CD4-positive, alpha-beta T cell treated with Interleukin-6 for 4 hours (primary cell): ENCODE measurements at places on chromosomes 11 and 22.

- no peak for DNase-seq
Observed at GRCh38 chr11:2994336-2994730, 2.2 kb upstream of the NAP1L4 start.

- no peak for DNase-seq
Observed at GRCh38 chr11:120710354-120711131, 199.0 kb downstream of the GRIK4 start.

DNA sequence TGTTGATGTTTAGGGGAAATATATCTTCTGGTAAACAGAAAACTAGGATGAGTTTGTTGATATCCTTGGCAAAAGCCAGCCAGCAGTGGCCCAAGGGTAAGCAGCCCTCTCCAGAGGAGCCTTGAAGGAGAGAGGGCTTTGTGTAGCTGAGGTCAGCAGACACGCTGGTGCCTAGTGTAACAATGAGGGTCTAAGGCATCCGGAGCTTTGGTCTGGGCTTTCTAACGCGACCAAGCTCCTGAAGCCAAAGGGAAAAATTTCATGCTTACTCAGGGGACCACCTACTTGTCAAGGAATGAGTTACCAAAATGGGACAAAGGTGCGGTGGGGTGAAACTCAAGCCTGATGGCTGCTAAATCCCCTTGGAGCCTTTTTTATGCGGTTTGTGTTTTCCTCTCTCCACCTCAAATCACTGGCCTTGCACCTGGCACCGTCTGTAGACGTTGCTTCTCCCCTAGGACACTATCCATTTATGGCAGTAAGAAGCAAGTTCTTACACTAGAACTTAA lies 134.9 kb downstream of the DBX1 start:
- DNase-seq: no peak

- DNase-seq: no peak
Observed at GRCh38 chr22:26241361-26241760, 72.1 kb downstream of the SEZ6L start.

GRCh38 chr11:72685560-72686480 lies 11.6 kb upstream of the PDE2A start:
- DNase-seq: no peak

- DNase-seq: no peak
Observed at GRCh38 chr11:11308249-11308648, 44.8 kb downstream of the CSNK2A3 start.

- no peak for DNase-seq
Observed at GRCh38 chr11:112292188-112292587, 31.5 kb upstream of the PLET1 start.

DNA sequence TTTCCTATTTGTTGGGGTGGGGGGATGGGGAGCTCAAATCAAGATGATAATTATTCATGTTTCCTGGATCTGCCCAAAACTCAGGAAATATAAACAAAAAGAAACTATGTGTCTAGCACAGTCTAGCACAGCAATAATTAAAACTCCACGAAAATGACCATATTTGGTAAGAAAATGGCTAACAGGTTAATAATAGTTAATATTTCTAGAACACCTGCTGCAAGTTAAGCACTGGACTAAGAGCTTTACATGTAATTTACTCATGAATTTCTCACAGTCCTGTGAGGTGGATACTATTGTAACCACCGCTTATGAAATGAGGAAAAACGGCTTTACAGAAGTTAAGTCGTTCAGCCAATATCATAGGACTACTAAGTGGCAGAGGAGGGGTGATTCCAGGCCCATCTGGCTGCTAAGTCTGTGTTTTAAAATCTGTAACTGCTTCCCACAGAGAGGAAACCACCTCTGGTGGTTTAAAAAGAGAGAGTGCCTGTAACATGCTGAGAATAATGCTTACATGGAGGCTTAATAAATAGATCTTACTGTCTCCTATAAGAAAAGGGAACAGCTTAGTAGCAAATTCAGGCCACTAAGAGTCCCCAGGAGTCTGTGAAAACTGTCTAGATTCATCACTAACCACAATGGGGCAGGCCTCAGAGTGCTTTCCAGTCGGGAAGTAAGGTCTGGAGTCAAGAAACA lies 11.0 kb upstream of the AMOTL1 start:
- no peak for DNase-seq

- DNase-seq: no peak
Observed at GRCh38 chr22:49753961-49754695, 73.5 kb downstream of the BRD1 start.

GRCh38 chr11:837990-838307 lies 4.4 kb downstream of the POLR2L start:
- no peak for DNase-seq

- DNase-seq: no peak
Observed at GRCh38 chr11:110079726-110080125, 13.5 kb upstream of the ZC3H12C start.

- DNase-seq: no peak
Observed at GRCh38 chr11:17411418-17411817, 23.0 kb upstream of the KCNJ11 start.

DNA sequence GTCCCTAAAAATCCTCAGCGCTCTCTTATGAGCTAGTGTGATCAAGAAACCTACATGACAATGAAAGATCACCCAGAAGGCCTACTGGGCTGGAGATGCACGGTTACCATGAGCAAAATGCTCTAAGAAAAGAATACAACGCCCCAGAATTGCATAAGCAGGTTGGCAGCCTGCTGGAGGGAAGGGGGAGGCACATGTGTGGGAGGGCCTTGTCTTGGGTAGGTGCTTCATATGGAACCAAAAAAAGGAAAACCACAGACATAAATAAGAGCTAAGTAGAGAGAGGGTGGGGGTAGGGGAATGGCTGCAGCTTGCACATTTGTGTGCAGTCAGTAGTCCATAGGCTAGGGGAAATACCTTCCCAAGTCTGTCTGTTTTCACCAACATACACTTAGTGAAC lies 2.8 kb downstream of the SIAE start:
- DNase-seq: peak; percentile 65

DNA sequence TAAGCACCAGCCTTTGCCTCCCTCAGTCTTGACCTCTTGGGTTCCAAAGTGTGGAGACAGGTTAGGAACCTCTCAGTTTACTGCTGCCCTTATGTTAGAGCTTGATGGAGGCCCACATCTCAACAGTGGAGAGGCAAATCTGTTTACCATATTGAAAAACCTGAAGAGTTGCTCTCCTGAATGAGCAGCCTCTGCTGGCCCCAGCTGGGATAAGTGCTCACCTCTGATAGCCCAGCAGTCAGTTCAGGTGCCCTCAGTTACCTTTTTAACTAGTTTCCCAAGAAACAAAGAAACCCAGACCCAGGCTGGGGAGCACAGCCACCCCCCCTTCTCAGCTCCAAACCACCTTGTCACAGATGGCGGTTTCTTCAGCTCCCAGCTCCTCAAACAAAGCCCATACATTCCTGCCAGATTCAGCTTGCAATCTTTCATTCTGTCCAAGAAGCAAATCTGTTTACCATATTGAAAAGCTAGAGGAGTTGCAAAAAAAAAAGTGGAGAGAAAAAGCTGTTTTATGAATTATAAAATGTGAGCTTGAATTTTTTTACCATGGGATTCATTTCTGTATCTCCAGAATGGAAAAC lies 57.2 kb downstream of the PPFIBP2 start:
- no peak for DNase-seq

GRCh38 chr11:107962181-107962580 lies 33.9 kb downstream of the RAB39A start:
- DNase-seq: no peak

DNA sequence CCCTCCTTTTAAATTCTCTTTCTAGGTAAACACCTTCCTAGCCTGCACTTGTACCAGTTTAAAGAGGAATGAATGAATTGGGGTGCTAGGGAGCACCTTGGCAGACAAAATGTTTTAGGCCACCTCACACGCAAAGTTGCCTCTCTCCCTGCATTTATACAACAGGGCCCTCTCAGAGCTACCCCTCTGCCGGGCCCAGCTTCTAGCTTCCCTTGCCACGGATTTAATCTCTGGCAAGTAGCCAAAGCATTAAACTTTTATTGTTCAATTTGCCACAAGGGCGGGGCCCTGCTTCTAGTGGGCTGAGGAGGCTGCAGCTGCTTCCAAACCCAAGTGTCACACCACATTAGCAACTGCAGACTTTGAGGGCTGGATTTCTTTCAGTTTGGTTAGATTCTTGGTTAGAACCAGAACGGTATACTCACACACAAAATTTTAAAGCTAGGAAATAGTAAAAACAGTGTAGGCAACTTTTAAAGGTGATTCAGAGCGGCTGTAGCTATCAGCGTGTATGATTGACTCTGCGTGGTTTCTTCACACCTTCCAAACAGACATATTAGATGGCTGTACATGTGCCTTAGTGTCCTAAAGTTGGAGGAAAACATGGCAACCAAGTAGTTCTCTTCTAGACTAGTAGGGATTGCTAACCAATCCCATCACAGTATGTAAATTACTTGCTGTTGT lies 6.5 kb downstream of the KREMEN1 start:
- DNase-seq: no peak

- no peak for DNase-seq
Observed at GRCh38 chr11:32334822-32335221, 100.5 kb downstream of the WT1 start.

DNA sequence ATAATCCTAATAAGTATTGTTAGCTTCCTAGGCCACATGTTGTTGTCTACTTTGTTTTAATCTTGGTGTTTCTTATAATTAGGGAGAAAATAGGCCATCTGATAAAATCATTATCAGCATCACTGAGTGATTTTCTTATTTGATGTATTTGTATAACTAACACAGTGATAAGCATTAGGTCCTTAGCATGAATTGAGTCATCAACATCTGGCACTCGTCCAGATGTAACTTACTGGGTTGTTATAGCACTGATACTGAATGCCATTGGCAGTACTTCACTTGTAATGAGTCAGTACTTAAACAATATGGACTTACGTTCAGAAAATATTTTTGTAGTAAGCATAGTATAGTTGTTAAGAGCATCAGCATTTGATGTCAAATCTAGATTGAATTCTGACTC lies 16.2 kb downstream of the API5 start:
- no peak for DNase-seq

DNA sequence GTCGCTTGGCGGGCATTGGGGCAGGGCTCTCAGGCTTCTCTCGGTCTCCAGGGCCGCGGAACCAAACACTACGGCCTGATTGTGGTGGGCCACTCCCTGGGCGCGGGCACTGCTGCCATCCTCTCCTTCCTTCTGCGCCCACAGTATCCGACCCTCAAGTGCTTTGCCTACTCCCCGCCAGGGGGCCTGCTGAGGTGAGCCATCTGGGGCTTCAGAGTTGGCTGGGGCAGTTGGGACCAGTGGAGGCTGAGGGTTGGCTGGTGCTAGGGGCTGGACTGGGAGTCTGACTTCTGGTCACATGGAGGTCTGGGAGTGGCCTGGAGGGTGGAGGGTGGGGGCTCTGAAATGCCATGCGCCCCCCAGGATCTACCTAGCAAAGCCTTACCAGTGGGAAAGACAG lies 15.3 kb upstream of the MYRF start:
- no peak for DNase-seq

DNA sequence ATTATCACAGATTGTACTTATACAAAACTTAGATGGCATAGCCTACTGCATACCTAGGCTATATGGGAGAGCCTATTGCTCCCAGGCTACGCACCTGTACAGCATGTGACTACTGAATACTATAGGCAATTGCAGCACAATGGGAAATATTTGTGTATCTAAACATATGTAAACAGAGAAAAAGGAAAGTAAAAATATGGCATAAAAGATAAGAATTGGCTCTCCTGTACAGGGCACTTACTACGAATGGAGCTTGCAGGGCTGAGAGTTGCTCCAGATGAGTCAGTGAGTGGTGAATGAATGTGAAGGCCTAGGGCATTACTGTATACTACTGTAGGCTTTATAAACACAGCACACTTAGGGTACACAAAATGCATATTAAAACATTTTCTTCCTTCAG lies 13.2 kb downstream of the APOL6 start:
- DNase-seq: peak; percentile 23

GRCh38 chr11:73464347-73464746 lies 88.1 kb downstream of the RELT start:
- no peak for DNase-seq

GRCh38 chr22:43144949-43145348 lies 1.8 kb upstream of the MCAT start:
- DNase-seq: no peak

- no peak for DNase-seq
Observed at GRCh38 chr22:49685116-49685515, 142.6 kb downstream of the BRD1 start.

DNA sequence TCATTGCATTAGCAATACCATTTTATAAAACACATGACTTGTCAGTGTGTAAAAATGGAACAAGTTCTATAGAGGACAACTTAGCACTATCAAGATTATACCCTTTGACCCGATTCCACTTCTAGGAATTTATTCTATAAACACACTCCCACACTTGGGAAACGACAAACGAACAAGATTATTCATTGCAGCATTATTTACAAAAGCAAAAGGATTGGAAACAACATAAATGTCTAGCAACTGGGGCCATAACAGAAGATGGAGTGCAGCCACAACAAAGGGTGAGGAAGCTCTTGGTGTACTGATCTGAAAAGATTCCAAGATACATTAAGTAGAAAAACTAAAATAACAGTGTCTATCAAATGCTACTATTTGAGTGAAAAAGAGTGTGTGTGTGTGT lies 2.3 kb upstream of the IRAG1 start:
- DNase-seq: no peak

- DNase-seq: no peak
Observed at GRCh38 chr11:82855616-82856015, 44.6 kb downstream of the PRCP start.

DNA sequence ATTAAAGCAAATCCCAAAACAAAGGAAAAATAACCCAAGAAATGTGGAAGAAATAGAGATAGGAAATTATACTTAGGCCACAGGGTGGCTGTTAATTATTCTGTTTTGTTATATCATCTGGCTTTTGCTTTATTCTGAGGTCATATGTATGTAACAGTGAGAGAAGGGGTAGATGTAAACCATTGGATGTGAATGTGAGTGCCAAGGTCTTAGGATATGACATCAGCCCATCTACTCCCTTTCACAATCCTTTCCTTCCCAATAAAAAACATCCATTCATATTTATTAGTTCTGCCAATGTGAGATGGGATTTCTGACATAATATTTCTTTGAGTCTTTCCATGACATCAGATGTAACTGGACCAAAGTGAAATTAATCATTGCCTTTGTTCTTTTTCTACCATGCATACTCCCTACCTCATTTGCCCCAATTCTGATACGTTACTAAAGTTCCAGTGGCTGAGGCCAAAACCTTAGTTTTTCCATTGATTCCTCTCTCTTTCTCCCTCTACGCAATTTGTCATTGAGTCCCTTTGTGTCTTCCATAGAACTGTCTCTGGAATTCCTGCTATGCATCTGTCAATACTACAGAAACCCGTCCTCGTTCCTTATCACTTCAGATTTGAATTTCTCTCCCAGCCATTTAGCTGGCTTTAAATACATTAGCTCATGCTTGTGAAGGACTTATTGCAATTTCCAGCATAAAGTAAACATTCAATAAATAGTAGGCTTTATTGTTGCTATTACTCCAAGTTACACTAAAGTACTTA lies 170.3 kb downstream of the ARHGAP42 start:
- DNase-seq: no peak

GRCh38 chr11:134541951-134542350 lies 129.9 kb upstream of the B3GAT1 start:
- DNase-seq: no peak

DNA sequence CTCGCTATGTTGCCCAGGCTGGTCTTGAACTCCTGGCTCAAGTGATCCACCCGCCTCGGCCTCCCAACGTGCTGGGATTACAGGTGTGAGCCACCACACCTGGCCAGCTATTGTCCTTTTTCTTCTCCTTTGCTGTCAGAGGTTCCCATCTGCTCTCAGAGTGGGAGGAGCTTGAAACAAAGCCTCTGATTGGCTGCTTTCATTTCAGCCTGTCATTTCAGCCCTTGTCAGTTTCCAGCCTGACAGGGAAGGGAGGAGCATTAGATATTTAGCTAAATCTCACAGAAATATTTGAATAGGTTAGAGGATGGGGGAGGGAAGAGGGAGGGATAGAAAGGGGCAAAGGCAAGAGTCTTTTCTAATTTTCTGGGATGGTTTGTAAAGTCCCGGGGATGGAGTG lies 8.7 kb downstream of the SLC22A6 start:
- DNase-seq: no peak
